GM12865 (cell line): ENCODE measurements at places on chromosomes 12 and 14.

- DNase-seq: no peak
These were observed 4.4 kb downstream of the ZNF219 start for GRCh38 chr14:21093769-21094681.

DNA sequence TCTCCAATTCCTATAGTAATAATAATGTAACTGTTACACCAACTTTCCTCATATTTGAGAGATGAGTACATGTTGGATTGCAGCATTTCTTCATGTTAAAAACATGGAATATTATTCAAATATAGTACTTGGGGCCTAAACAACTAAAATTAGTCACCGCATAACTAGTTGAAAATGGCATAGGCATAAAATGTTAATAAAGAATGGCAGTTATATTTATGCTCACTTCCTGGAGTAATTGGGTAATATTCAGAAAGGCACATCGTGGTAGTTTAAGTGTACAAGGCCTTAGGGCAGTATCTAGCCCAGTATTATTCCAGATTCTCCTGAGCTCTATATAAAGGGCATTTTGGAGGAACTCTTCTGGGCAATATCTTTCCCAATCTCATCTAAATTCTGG, 46.0 kb downstream of the ERGIC2 start:
- DNase-seq: no peak

GRCh38 chr12:51922762-51923505, 15.6 kb downstream of the ACVRL1 start:
- DNase-seq: peak; percentile 23

DNA sequence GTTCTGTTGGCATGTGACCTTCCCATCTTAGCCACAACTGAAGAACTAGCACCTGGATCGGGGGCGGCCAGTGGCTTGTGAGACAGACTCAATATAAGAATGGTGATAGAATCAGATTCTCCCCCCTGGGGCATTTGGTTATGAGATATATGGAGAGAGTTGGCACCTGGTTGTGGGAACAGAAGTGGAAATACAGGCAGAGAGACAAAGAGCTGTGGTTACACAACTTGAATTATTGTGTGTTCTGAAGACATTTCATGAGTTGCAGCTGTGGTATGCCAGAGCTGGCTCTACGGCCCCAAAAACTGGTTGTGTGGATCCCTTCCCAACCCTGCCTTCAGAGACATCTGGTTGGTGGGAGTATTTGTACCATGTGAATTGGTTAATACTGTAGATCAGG, 2.9 kb upstream of the MSRB3 start:
- no peak for DNase-seq

- no peak for DNase-seq
These were observed 9.0 kb upstream of the GPR135 start for GRCh38 chr14:59474172-59474571.

- no peak for DNase-seq
These were observed 12.6 kb downstream of the DLK1 start for GRCh38 chr14:100739306-100739705.

DNA sequence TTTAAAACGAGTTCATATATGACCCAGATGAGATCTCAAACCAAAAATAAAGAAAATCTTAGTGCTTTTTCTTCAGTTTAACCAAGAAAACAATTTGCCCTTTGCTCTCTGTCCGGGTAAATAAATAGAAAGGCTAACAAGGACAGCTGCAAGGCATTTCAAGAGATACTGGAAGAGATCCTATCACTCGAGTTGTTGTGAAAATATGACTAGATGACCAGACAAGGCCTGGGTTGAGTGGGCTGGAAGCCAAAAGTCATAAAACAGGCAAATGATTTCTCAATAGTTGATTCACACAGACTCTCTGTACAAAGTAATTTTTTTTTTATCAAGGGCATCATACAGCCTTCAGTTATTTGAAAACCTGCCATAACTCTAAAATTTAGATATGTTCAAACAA, 55.9 kb upstream of the AVPR1A start:
- DNase-seq: no peak

GRCh38 chr12:106867651-106868050, 88.1 kb upstream of the TMEM263 start:
- no peak for DNase-seq

GRCh38 chr12:122942637-122943036, 23.6 kb downstream of the ABCB9 start:
- no peak for DNase-seq

DNA sequence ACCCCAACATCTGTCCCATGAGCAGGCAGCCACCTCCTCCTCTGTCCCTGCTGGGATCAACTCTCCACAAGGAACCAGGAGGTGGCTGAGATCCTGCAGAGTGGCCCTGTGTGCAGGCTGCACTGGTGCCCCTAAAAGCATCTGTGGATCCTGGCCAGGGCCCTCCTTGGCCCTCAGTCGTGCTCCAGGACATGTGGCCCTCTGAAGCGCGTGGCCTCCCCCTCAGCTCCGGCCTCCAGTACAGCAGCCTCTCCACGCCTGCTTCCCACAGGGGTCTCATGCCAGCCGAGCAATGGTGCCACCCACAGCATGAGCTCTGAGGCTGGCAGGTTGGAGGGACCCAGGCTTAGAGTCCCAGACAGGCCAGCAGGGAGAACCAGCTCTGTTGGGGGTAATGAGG, 77.4 kb upstream of the NOS1 start:
- no peak for DNase-seq

GRCh38 chr12:124874188-124874587, 10.5 kb upstream of the SCARB1 start:
- DNase-seq: no peak

DNA sequence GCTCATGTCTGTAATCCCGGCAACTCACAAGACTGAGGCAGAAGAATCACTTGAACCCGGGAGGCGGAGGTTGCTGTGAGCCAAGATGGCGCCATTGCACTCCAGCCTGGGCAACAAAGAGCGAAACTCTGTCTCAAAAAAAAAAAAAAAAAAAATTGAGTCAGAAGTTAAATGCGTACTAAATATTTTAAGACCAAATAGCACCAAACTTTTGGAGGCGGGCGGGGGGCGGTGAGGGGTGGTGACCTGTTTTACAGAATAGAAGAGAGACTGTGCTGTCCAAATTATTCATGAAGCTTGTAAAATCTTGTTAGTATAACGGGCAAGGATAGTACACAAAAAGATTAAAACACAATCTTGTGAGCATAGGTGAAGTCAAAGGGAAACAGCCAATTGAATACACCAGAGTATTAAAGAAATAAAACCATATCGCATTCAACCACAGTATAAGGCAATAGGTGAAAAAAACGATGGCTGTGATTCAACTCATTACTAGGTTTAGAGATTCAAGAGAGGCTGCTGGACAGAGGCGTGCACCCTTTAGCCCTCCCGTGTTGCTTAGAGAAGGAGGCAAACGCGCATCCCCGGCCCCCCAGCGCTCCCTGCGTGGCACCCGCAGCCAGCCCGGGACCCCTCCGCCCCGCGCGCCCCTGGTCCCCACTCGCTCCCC, 571 bp downstream of the ZNF891 start:
- DNase-seq: no peak

DNA sequence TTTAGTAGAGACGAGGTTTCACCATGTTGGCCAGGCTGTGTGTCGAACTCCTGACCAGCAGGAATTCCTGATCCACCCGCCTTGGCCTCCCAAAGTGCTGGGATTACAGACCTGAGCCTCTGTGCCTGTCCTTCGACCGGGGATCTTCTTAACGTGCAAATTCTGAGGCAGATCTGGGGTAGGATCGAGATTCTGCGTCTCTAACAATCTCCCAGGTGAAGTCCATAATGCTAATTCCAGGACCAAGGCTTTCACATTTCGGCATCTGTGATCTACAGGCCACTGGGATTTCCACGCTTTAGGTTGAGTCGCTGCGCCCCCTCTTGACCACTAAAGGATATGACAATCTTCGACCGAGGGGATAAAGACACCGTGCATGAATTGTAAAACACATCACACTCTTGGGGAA, 24.8 kb downstream of the FOS start:
- DNase-seq: peak; percentile 78

GRCh38 chr14:85363358-85363757, 166.6 kb upstream of the FLRT2 start:
- DNase-seq: no peak

- DNase-seq: no peak
These were observed 62.0 kb upstream of the BCL11B start for GRCh38 chr14:99333841-99334635.

GRCh38 chr14:77529213-77529612, 30.6 kb upstream of the ISM2 start:
- no peak for DNase-seq

DNA sequence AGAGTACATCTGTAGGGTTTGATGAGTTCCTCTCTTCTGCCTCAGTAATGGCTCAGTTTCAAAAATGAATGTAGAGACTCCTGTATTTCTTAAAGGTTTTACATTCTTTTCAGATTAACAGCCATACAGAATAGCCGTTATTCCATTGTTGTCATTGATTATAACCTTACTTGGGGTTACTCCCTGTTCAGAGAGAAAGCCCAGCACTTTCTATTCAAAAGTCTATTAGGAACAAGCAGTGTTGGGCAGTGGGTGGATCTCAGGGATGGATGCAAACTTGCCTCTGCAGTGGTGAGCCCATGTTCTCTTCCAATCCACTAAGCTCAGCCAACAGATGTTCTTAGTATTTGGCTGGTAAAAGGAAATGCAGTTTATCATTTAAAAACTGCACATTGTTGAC, 342.6 kb upstream of the E2F7 start:
- DNase-seq: no peak

GRCh38 chr12:49797449-49797776, 30.8 kb downstream of the NCKAP5L start:
- DNase-seq: no peak

DNA sequence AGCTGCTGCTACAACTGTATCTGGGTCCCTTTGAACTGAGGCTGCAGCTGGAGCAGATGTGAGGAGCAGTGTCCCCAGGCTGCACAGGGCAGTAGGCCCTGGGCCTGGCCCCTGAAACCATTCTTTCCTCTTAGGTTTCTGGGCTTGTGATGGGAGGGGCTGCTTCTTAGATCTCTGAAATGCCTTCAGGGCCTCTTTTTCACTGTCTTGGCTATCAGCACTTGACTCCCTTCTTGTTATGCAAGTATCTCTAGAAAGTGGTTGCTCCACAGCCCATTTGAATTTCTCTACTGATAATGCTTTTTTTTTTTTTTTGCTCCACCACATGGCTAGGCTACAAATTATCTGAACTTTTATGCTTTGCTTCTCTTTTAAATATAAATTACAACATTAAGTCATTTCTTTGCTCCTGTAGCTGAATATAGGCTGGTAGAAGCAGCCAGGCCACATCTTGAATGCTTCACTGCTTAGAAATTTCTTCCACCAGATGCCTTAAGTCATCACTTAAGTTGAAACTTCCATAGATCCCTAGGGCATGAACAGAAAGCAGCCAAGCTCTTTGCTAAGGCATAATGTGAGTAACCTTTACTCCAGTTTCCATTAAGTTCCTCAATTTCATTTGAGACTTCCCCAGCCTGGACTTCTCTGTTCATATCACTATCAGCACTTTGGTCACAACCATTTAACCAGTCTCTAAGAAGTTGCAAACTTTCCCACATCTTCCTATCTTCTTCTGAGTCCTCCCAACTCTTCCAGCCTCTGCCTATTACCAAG, 41.1 kb downstream of the ACSM4 start:
- DNase-seq: no peak

GRCh38 chr14:79842270-79842669, 369.0 kb downstream of the DIO2 start:
- DNase-seq: no peak

GRCh38 chr14:24311837-24312615, 724 bp downstream of the LTB4R start:
- no peak for DNase-seq

- no peak for DNase-seq
These were observed 168.0 kb downstream of the PHLDA1 start for GRCh38 chr12:75863533-75863932.

DNA sequence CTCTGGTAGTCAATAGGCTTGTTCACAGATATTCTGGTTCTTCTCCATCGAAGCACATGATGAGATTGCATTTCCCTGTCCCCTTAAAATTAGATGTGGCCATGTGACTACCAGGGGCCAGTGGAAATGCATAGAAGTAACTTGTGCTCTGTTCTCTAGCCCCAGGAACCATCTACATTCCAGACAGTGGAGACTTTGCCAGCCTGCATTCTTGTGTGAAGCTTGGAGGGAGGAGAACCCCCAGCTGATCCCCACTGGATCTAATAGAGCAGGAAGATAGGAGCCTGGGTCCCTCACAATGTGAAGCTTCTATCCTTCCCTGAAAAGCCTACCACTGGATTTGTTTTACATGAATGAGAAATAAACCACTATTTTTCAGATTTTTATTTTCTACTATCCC, 130.1 kb downstream of the KITLG start:
- DNase-seq: no peak

- no peak for DNase-seq
These were observed 60.6 kb downstream of the SUDS3 start for GRCh38 chr12:118436986-118437385.

DNA sequence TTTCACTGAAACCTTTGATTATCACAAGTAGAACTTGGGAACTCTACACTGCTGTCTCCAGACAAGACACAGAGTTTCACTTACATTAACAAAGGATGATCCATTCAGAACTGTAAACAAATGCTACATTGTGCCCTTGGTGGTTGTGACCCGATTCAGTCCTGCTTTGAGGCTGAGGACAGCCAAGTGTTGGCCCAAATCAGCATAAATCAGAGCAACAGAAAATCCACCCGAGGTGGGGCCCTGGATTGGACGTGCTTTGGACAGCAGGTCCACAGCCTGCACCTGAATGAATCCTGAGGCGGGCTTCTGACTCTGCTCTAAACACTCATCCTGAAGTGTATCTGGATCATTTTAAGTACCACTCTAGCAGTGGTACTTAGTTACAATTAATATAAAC, 68.8 kb downstream of the PPP2R5C start:
- DNase-seq: no peak

DNA sequence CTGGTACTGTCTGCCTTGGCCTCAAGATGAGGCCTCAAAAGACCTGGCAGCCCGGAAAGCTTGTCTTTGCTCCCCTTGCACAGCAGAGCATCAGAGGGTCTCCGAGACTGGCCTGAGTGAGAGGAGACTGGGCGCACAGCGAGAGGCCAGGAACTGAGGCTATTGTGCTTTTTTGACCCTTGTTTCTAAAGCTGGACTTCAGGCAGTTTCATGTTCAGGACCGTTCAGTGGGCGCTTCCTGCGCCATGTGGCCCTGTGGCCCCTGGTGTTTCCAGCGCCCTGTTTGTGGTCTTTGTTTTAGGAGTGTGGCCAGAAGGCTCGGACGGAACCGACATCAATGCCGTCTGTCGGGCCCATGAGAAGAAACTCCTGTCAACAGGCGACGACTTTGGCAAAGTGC, 126.3 kb upstream of the EVL start:
- no peak for DNase-seq

GRCh38 chr12:11685316-11685715, 35.8 kb downstream of the ETV6 start:
- no peak for DNase-seq

GRCh38 chr12:106358396-106359241, 1.1 kb downstream of the POLR3B start:
- DNase-seq: peak; percentile 6

DNA sequence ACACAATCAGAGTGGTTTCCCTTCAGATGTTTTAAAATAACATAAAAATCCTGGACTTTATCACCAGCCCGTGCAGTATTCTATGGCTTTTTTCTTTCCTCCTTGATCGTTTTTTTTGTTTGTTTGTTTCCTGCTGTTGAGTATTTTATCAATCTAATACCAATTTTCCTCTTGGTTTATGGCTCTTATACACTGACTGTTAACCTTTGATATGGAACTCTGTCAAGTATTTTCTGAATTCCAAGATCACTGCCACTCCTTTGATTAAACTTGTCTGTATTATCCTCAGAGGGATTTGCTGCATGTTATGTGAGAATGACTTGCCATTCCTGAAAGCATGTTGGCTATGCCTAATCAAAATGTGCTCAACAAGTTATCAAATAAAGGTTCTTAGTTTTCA, 88.4 kb downstream of the PELI2 start:
- no peak for DNase-seq

GRCh38 chr14:52547526-52547925, 4.8 kb downstream of the TXNDC16 start:
- DNase-seq: no peak
